Mesendoderm (in vitro differentiated cells): ENCODE measurements at places on chromosomes 7 and 10.
A peak's percentile ranks its signal among the peaks of the same experiment; 100 is the strongest.

GRCh38 chr10:71528371-71529206 lies 131.9 kb downstream of the CDH23 start:
- DNase-seq, result no peak

DNA sequence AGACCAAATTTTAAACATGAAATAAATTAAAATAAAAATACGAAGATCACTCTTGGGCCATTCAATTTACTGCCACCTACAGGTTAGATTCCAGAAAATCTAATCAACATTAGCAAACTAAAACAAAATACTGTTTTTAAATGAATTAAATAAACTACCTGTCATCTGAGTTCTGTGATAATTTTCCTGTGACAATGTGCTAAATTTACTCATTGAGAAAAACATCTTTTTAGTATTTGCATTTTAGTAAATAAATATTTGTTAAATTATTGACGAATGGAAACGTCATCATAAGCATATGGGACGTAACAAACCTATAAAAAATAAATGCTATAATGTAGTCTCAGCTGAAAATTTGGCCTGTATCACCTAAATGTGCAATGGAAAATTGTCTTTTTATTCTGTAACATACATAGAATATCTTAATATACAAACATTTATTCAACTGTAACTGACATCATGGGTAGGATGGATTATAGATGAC lies 72.1 kb downstream of the ITGB8 start:
- no peak for DNase-seq

DNA sequence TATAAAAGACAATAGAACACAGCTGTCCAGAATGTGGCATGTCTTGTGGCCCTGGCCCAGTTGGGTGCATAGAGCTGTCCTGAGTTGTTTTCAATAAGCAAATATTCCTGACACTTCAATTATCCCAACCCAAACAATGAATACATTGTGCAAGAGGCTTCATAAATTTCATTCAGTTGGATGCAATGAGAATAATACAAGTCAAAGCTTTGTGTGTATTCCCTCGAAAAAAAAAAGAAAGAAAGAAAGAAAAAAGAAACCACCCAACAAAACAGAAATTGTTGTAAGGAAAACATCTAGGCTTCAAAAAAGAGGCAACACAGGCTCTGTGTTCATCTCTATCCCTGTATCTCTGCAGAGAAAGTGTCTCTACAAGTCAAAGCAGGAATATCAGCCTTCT lies 138.7 kb upstream of the ADO start:
- no peak for DNase-seq

- peak; percentile 98 for DNase-seq
These were observed 32.1 kb upstream of the NMT2 start for GRCh38 chr10:15200626-15201025.

DNA sequence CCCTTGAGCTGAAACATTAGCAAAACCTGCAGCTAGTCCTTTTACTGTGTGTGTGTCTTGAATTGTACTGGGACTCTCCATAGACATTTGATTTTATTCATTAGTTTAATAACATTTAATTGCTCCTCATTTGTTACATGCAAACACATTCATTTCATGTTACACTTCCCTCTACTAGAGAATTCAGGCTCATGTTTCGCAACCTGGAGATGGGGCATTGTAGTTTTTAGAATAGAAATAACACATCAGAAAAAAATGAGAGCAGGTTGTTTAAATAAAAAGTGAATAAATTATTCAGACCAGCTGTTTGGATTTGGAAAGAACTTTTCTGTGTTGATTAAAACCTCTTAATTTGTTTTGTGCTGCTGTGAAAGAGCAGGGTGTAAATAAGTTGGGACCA lies 243.9 kb downstream of the ETV1 start:
- no peak for DNase-seq
